ENCODE measurements at places on chromosomes 12 and 14.

DNA sequence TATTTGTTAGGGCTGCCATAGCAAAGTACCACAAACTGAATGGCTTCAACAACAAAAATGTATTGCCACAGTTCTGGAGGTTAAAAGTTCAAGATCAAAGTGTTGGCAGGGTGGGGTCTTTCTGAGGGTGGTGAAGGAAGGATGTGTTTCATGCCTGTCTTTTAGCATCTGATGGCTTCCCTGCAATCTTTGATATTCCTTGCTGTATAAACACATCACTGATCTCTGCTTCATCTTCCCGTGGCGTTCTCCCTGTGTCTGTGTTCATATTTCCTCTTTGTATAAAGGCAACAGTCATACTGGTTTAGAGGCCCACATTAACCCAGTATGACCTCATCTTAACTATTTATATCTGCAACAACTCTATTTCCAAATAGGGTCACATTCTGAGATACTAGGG is 167.5 kb downstream of the BTG1 start:
- no peak for DNase-seq

- no peak for DNase-seq
Measured at GRCh38 chr12:25578411-25579143, 25.5 kb upstream of the LMNTD1 start.

GRCh38 chr12:88994537-88994936 is 357.8 kb downstream of the DUSP6 start:
- no peak for DNase-seq

GRCh38 chr12:131044760-131045381 is 91.2 kb downstream of the ADGRD1 start:
- peak; percentile 71 for DNase-seq

DNA sequence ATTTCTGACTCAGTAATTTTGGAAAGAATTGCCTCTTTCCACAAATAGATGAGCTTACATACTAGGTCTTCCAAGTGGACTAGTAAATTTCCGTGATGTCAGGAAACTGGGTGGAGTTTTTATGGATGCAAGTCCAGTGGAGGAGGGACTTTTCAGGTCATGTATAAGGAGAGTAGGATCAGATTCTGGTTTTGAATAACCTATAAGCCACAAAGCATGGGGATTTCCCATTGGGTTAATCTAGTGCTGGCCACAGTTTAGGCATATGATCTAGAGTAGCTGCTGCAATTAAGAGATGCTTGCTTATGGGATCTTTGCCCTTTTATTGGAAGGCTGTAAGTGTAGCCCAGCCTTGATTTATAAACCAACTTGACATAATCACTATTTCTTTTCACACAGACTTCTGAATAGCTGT is 33.8 kb downstream of the STK38L start:
- DNase-seq = no peak

- peak; percentile 92 for DNase-seq
Measured at GRCh38 chr12:6335451-6336078, 6.3 kb downstream of the TNFRSF1A start.

- no peak for DNase-seq
Measured at GRCh38 chr14:70698288-70698687, 56.6 kb downstream of the TTC9 start.

GRCh38 chr12:26318661-26319068 is 123.3 kb downstream of the SSPN start:
- no peak for DNase-seq

GRCh38 chr12:1505576-1505975 is 88.8 kb downstream of the FBXL14 start:
- DNase-seq = no peak

GRCh38 chr14:67317822-67318221 is 41.8 kb downstream of the ATP6V1D start:
- no peak for DNase-seq

DNA sequence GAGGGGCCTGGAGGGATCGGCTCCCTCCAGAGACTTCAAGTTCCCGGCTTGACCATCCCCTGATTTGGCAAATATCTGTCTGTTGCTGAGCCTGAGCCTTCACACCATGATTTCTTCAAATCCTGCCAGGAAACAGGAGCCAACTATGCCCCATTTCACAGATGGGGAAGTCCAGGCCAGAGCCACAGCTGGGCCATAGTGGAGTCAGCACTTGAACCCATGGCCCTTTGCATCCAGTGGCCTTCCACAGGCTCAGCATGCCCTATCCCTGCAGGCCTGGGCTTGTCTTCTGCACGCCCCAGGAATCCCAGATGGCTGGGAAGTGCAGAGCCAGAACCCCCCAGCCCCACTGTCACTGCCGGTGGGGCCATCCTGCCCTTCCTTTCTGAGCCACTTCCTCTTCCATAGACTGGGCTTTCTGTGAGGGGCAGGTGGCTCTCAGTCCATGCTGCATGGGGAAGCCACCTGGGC is 44.9 kb downstream of the CYP46A1 start:
- peak; percentile 39 for DNase-seq

DNA sequence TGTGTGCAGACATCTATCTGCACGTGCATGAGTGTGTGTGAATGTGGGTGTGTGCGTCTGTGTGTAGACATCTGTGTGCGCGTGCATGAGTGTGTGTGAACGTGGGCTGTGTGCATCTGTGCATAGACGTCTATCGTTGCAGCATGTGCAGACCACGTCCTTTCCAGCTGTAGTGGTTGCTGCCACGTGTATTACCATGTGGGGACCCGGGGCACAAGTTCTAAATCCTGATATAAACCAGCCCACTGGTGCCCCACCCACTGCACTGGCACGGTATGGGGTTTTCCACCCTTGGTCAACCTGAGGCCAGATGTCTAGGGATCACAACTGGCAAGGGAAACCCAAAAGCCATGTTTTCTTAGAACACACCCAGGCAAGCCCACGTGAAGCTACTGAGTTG is 197.0 kb downstream of the ANO2 start:
- DNase-seq = no peak

GRCh38 chr14:72104011-72104613 is 171.9 kb downstream of the RGS6 start:
- no peak for DNase-seq

- no peak for DNase-seq
Measured at GRCh38 chr14:68973639-68974038, 5.5 kb downstream of the ACTN1 start.

GRCh38 chr12:121080909-121081308 is 41.9 kb upstream of the OASL start:
- no peak for DNase-seq

- no peak for DNase-seq
Measured at GRCh38 chr12:44655846-44656245, 220.3 kb downstream of the NELL2 start.

- DNase-seq = no peak
Measured at GRCh38 chr14:21852061-21852664, 178.5 kb upstream of the OR4E1 start.

DNA sequence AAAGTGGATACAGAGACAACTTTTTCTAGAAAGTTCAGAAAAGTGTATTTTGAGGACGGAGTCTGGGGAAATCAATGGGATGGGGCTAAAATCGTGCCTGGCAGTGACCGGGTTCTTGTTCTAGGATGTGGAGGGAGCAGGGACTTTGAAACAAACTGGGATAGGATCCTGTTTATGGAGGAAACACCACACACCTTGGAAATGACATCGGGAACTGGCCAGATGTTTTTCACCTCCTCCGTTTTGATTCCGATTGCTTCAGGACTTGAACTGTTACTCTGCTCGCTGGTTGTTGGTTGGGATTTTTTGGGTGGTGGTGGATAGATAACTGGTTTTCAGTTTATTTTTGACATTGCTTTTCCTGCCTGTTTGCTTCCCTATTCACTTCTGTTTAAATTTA is 506 bp downstream of the EMP1 start:
- no peak for DNase-seq

DNA sequence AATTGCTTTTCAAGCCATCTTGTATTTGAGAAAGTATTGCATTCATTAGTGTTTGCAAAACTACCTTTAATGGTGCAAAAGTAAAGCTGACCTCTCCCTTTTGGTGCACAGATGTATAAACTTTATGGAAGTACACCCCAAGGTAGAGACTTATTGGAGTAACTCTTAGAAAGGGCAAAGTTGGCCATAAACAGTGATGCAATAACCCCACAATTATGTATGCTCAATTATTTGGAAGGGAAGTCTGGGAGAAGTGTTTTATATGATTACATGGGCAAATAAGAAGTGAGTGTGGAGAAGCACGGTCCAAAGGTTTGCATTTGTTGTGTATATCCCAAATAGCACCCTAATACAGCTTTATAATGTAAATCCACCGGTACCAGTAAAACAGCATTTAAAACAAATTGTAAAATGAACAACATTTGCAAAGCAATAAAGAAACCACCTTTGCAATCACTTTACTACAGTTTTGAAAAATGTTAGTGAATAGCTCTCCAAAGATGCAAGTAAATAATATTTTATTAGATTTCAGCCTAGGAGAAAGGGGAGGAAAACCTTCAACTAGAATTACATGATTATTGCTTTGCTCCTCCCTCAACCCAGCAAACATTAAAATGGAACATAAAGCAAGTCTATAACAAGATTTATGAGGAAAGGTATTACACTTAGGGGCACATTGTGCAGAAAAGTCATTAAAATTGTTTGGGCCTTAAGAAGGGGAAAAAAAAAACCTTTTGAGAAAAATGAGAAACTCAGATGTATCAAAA is 70.5 kb downstream of the HMGA2 start:
- no peak for DNase-seq

DNA sequence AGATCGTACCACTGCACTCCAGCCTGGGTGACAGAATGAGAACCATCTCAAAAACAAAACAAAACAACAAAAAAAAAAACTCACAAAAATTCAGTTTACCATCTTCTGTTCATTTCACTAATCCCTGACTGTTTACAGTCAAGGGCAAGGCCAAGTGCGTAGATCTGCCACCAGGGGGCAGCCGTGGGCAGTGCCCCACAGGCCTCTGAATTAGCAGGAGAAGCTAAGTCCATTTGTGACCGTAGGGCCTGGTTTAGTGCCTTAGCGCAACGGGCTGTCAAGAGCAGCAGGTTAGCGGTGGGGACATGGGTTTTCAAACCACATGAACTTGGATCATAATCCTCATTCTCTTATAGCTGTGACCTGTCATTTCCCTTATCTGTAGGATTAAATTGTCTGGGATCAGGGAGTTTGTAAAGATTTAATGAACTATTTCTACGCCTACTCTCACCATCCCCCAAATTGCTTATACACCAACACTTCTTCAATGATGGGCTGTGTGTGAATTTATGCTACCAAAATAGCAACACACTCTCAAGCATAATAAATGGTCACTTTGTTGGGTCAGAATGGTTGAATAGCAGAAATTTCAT is 49.0 kb downstream of the KCTD10 start:
- DNase-seq = peak; percentile 94

GRCh38 chr12:107610021-107610859 is 75.4 kb upstream of the PWP1 start:
- DNase-seq = no peak

GRCh38 chr14:20469890-20470602 is 840 bp downstream of the PNP start:
- DNase-seq = no peak

DNA sequence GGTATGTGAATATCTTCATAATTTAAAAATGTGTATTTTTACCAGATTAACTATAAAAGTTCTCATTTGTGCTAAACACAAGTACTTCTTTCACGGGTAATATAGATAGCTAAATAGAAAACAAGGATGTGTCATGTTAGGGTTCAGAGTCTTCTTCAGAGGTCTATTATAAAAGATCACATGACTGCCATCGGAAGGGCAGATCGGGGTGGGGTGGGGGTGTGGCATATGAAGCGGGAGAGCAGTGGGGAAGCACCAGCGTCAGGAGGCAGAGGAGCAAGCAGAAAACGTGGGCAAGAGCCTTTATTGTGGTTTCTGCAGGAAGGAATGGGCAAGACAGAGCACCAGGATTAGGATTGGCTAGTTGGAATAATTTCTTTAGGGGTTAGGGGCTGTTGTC is 63.7 kb upstream of the DNM1L start:
- DNase-seq = no peak

DNA sequence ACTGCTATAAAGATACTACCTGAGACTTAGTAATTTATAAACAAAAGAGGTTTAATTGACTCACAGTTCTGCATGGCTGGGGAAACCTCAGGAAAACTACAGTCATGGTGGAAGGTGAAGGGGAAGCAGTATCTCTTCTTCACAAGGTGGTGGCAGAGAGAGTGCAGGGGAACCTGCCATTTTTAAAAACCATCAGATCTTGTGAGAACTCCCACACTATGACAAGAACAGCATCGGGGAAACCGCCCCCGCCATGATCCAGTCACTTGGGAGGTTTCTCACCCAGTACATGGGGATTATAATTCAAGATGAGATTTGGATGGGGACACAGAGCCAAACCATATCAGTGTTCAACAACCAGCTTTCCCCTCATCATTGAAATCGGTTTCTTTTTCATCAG is 49.9 kb downstream of the AEBP2 start:
- no peak for DNase-seq

DNA sequence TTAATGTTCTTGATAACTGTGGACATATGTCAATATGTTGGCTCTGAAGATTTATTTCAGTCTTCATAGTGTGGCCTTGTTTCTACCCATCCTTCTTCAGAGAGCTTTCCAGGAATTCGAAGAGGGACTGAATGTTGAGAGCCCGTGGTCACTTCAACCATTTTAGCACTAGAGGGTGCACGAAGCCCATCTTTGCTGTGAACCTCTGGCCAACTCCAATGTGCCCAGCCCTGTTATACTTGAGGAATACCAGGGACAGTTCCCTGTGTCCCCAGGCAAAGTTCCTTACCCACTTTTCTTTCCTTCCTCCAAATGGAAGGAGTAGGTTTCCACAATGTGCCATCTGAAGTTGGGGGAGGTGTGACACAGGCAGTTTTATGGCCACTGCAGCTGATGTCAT is 603.5 kb downstream of the RPL10L start:
- no peak for DNase-seq

DNA sequence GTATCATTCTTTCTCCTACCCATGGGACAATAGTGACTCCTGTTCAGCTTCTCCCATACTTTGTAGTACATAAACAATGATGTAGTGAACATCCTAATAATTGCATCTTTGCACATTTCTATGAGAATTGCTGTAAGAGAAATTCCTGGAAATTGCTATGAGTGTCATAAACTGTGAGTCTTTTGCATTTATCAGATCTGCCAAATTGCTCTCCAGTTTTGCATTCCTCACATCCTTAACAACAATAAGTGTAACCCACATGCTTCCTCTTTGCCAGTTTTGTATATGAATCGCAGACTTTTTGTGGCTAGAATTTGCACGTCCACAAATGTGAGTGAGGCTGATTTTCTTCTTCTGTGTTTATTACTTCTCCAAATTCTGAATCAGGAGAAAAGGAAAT is 124.0 kb upstream of the TBX5 start:
- DNase-seq = no peak
